ENCODE measurements at places on chromosomes 5 and 9.

DNA sequence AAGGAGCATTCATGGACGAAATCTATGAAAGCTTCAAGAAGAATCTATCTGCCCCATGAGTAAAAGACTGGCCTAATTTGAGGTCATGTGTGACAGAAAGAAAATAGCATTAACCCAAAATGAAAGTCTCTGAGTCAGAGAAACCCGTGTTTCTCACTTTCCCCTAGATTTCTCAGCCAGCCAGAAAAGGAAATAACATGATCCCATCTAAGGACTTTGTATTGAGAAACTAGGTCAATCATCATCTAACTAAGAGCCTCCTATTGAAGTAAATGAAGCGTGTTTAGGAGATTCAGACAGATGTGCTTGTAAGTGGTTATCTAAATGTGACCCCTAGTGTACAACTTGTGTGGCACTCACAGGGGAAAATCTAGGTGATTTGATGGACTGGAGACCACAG lies 77.3 kb upstream of the ZNF366 start:
- ATAC-seq, result no peak

- ATAC-seq, result no peak
Observed at GRCh38 chr5:31921852-31922305, 252.2 kb downstream of the GOLPH3 start.

DNA sequence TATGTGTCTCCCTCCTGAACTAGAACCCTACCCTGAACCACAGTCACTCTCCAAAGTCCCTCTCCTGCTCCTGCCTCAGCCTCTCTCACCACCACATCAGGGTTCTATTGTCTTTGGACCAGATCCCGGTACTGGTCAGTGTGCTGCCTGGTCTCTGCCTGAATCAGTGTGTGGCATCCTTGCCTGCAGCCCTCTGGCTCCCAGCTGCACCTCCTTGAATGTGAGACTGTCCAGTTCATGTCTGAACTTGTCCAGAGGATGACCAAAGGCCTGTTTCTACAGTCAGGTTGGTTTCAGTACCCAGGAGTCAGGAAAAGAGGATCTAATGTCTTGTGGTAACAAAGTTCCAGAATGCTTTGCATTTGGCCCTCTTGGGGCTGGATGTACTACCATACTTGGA lies 76.8 kb upstream of the RANBP3L start:
- ATAC-seq, result no peak

DNA sequence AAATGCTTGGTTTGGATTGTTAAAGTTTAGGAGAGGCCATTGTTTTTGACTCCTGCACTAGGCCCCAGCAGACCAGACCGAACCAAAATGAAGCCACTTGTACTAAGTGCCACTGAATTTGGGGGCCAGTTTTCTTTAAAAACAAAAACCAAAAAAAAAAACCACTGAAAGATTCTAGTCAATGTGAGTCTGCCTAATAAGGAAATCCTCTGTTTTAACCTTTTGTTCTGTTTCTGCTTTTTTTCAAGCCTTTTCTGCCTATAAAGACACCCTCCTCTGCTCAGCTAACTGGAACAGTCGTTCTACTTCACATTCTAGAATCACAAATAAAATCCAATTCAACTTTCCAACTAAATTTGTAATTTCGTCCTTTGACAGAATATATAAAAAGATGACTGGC lies 64.9 kb downstream of the SERINC5 start:
- no peak for ATAC-seq

DNA sequence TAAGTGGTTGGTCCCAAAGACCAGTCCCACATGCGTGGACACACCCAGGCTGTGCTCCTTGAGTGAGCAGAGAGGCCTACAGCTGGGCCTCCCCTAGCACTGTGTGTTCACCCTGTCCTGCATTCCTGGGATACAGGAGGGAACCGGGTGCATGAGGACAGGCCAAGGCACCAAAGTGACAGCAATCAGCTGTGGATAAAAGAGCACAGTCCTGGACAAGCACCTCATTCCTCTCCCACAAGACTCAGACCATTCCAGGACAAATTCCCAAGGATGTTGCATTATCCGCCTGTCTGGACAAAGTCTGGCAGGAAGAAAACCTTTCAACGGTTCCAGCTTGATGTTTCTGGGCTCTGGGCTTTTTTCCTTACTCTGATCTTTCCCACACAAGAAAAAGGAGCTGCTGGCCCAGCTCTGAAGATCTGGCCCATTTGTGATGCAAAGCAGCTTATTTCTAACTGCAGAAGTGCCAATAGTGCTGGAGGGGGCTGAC lies 273.2 kb downstream of the ENC1 start:
- ATAC-seq, result no peak
